ENCODE measurements at places on chromosomes 1 and 21. TPM values are rescaled to one million over a fixed set of nuclear protein-coding genes. Genes with fewer than 3 reads are reported as not detected.

- no peak for DNase-seq
Measured at GRCh38 chr1:115537415-115537814, 104.4 kb upstream of the VANGL1 start.

GRCh38 chr21:25323356-25323949, 283.8 kb downstream of the MRPL39 start:
- DNase-seq = no peak

Gene C1orf226
- total RNA-seq = 2.0 TPM

DNA sequence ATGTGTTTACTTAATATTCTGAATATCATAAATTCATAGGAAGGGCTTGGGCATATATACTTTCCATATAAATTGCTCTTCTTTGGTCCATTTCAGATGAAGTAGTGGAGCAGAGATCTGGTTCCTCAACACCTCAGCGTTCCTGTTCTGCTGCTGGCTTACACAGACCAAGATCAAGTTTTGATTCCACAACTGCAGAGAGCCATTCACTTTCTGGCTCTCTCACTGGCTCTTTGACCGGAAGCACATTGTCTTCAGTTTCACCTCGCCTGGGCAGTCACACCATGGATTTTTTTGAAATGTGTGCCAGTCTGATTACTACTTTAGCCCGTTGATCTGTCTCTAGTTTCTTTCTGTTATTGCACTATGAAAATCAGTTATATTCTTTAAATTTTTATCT, 62.3 kb downstream of the PRKAA2 start:
- DNase-seq = no peak

DNA sequence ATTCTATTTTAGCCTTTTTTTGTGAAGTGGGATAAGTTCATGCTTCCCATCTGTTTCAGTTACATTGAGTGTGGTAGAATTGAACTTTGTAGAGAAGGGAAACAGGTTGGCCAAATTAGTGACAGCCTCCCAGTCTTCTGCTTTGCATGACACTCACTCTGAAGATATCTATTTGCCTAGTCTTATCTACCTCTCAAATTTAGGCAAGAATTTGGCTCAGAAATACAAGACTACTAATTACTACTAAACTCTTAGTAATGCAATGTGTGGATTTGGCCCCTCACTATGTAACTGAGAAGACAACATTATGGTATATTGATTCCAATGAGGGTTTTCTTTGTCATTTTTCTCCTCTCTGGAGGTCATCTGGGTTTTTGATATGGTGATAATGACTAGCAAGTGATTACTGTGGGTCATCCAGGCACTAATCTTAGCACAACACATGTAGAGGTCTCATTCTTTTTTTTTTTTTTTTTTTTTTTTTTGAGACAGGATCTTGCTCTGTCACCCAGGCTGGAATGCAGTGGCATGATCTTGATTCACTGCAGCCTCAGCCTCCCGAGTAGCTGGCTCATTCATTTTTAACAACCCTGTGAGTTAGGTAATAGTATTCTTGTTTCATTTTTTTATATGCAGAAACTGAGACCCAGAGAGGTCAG, 6.3 kb downstream of the FAM20B start:
- DNase-seq = no peak

GRCh38 chr1:44460107-44460882, 55.2 kb downstream of the RNF220 start:
- no peak for DNase-seq

- no peak for DNase-seq
Measured at GRCh38 chr1:38820860-38821259, 38.7 kb downstream of the RRAGC start.

- DNase-seq = no peak
Measured at GRCh38 chr1:184910691-184911091, 63.6 kb downstream of the NIBAN1 start.

Gene AMY1A
- not detected for total RNA-seq

GRCh38 chr1:156346636-156347035, 8.3 kb downstream of the TSACC start:
- no peak for DNase-seq

DNA sequence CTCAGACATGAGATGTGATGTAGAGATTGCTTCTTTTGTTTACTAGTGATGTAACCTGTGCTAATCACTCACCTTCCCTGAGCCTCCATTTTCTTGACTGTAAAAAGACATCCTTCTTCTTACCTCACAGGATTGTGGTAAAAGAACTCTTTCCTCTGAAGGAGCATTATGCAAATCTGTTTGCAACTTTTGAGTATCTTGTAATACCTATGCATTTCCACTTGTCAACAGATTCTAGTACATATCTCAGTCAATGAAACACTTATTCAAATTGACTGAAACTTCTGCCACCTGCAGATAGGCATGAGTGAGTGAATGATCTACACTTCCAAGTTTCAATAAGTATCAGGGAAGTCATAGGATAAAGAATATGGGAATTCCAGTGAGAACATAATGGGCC, 174.7 kb downstream of the HHIPL2 start:
- DNase-seq = no peak

DNA sequence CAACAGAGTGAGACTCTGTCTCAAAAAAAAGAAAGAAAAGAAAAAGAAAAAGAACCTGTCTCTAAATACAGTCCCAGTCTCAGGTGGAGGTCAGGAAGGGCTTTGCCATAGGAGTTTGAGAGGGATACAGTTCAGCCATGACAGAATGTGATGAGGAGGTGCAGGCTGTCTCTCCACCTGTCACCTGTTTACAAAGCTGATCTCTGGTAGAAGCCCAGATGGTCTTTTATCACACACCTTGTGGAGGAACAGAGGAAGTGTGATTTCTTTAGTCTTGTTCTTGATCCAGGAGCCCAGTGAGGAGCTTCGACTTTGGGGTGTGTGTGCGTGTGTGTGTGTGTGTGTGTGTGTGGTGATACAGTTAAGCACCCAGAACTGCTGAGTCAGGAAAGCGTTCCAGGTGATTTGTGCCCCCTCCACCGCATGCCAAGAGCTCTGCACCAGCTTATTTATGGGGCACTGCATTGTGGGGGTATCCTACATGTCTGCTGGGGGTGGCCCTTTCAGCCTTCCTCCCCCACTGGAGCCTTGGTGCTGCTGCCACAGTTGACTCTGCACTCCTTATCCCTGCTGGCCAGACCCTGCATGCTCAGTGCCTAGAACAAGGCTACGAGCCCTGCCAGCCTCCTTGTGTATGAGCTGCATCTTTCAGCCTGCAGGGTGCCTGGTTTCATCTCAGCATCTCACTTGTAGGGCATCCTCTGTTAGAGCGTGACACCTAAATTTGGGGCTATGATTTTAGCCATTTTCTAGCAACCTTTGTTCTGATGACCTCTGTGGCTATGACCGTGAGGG, 19.3 kb downstream of the DOP1B start:
- no peak for DNase-seq

Gene SGIP1
- total RNA-seq = not detected

- DNase-seq = peak; percentile 51
Measured at GRCh38 chr1:151989211-151989862, 4.3 kb downstream of the S100A10 start.

- DNase-seq = no peak
Measured at GRCh38 chr1:102107441-102107840, 110.7 kb upstream of the OLFM3 start.

GRCh38 chr1:240054109-240054701, 37.5 kb upstream of the FMN2 start:
- no peak for DNase-seq

DNA sequence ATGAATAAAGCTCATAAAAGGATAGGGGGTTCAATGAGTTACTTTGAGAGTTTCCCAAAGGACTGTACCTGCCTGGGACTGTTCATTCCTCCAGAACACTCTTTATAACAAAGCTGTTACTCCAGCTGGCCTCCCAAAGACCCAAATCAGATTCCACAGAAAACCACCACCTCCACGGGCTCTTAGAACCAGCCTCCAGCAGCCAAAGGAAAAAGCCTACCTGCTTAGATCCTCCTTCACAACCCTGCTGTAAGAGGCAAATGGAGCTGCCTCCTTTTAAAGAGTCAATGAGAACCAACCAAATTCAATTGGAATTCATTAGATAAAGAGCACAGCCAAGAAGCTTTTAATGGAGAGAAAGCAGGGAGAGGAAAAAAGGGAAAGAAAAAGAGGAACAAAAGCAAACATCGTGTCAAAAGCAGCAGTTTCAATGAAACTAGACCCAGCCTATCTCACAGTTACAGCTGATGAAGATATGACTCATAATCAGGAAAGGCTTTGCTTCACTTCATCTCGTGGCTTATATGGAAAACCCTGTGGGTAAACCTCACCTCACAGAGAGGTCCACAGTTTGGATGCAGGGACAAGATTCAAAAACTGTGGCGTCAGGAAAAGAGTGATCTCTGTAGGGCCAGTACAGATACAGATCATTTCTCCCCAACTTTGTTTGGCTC, 27.8 kb upstream of the FMO4 start:
- no peak for DNase-seq

- DNase-seq = no peak
Measured at GRCh38 chr1:26352338-26352679, 1.6 kb downstream of the CRYBG2 start.

Gene TMEM82
- total RNA-seq = not detected

Gene PFKL
- 154 TPM for total RNA-seq

DNA sequence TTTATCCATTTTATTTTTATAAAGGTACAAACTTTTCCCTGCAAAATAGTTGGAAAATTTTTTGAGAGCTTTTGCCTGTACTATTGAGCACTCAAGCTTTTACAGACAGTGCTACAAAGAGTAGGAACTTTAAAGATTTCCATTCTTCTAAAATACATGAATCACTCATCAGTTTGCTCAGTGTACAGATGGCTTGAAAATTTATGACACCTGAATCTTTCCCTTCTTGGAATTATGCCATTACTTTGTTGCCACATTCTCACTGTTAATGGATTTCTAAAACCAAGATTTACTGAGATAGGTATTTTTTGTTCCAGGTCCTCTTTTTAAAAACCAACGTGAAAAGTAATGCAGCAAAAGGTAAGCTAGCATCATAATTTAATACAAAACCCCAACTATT, 76.0 kb downstream of the GPATCH2 start:
- DNase-seq = no peak

Gene SMCP
- total RNA-seq = not detected

GRCh38 chr21:26443867-26444266, 129.2 kb downstream of the CYYR1 start:
- no peak for DNase-seq

GRCh38 chr1:10625076-10625475, 150.3 kb downstream of the PEX14 start:
- no peak for DNase-seq

Gene FMO3
- total RNA-seq = not detected

GRCh38 chr1:190338829-190339228, 138.8 kb downstream of the BRINP3 start:
- no peak for DNase-seq

Gene CFAP74
- not detected for total RNA-seq

Gene LCK
- 0.33 TPM for total RNA-seq

- DNase-seq = peak; percentile 40
Measured at GRCh38 chr1:168466092-168466713, 77.6 kb downstream of the XCL2 start.

Gene CBR3
- 0.16 TPM for total RNA-seq

- no peak for DNase-seq
Measured at GRCh38 chr1:116755681-116756080, 1.5 kb downstream of the CD2 start.

DNA sequence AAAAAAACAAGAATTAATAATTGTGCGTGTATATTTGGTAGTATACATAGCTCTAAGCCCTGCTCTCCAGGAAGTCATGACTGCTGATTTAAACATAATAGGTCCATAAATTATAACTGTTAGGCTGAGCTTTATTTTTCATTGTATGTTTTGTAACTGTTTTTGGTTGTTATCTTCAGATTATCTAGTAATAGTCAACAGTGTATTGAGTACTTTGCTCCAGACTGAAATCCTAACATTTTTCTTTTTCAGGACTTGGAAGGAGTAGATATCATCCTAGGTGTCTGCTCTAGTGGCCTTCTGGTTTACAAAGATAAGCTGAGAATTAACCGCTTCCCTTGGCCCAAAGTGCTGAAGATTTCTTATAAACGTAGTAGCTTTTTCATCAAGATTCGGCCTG, 90.9 kb downstream of the TMEM200B start:
- no peak for DNase-seq

- no peak for DNase-seq
Measured at GRCh38 chr1:64568171-64568450, 98.2 kb downstream of the CACHD1 start.

Data from HT-29 (cell line).